Coronary artery (tissue), 2 donors: ENCODE measurements at places on chromosomes 11 and 22.

GRCh38 chr11:8003187-8003586, 16.1 kb downstream of the EIF3F start:
- no peak for DNase-seq

GRCh38 chr11:72580642-72580950, 93.6 kb downstream of the PDE2A start:
- DNase-seq: peak; percentile 63

DNA sequence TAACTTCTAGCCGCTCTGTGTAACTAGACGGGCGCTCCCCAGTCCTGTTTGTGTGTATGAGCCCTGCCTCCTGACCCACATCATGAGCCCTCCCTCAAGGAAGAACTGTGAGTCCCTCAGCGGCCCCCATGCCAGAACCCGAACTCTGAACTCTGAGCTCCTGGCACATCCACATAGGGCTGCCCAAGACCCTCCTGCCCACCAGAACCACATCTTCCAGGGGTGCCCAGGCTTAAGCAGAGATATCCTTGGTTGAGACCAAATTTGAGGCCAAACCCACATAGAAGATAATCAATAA, 3.0 kb downstream of the TRIM29 start:
- no peak for DNase-seq

DNA sequence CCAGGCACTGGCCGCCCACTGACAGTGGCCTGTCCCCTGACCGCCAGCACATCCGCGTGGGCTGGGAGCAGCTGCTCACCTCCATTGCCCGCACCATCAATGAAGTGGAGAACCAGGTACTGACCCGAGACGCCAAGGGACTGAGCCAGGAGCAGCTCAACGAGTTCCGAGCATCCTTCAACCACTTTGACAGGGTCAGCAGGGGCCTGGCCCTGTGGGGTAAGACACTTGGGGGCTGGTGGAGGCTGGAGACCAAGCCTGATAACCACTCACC, 6.5 kb downstream of the CTSF start:
- DNase-seq: no peak

- DNase-seq: peak; percentile 88
These were observed 874 bp downstream of the ZFTA start for GRCh38 chr11:63767565-63768236.

DNA sequence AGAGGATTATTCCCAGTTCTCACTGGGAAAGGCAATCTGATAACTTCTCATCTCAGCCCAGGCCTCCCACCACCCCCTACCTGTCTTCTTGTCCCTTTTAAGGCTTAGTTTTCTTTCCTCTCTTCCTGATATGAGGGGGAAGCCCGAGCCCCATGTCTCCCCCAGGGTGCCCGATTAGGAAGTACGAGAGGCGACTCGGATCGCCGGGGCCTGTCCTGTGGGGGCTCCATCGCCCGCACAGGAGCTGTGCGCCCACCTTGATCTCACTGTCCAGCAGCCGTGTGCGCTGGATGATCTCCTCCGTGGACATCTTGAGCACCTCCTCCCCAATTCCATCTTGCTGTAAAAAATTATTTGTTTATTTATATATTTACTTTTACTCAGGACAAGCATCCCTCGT, 628 bp downstream of the PSMC3 start:
- no peak for DNase-seq

DNA sequence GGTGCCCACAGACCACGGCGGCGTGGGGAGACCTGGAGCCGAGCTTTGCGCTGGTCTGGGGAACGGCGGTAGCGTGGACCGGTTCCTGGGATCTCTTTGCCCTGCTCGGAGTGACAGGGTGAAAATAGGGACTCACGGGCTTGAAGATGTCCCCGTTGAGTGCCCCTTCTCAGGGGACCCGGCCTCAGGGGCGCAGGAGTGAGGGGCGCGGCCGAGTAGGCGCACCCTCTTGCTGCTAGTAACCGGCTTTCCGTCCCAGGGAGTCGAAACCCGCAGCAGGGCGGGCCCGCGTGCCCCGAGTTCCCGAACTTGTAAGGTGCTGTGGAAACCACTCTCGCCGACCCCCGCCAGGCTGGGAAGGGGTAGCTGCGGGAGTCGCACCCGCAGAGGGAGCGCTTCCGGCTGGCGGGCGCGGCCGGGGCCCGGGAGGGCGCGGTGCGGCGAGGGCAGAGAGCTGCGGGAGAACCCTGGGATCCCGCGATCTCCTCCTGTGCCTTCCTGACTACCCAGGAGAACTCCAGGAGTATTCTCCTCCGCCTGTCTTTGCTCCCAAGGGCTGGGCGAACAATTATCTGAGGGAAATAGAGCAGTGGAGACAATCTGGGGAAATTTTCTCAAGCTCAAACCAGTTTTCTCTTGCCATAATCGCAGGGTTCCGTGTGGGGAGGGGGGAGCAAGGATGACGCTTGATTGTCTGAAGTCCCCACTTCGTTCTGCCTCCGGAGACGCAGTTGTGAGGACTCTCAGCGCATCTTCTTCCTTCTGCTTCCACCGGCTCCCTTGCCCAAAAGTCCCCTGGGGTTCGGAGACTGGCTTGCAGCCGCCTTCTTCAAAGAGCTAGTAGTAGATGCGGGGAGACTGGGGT, 666 bp downstream of the NELL1 start:
- no peak for DNase-seq

DNA sequence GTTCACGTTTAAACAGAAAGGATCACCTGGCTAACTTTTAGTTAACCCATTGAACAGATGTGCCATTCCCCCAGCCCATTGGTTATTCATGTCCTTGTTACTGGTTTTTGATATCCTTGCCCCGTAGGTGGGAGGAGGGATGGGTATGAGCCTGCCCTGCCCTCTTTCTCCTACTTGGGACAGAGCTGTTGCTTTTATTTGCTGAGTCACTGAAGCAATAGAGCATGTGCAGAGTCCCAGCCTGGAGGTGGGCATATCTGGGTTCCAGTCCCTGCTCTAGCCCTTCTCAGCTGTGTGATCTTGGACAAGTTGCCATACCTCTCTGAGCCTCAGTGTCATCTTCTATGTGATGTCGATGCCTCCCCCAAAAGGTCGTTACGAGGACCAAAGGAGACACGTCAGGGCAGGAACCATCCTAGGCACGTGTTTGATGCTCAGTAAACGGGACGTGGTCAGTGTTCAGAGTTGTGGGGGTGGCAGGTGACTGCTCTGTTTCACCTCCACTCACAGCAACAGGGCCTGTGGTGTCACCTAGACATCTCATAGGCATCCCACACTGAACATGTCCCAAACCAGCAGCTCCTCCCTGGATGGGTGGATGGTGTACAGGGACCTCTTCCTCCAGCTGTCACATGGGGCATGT, 61.0 kb downstream of the BMAL1 start:
- DNase-seq: no peak

GRCh38 chr11:115848611-115849010, 344.4 kb upstream of the CADM1 start:
- DNase-seq: no peak

- peak; percentile 31 for DNase-seq
These were observed 273.3 kb downstream of the BUD13 start for GRCh38 chr11:116499396-116500003.

- DNase-seq: no peak
These were observed 111.8 kb downstream of the CCDC81 start for GRCh38 chr11:86486261-86487030.

- DNase-seq: no peak
These were observed 627.3 kb downstream of the METTL15 start for GRCh38 chr11:28735511-28735910.

DNA sequence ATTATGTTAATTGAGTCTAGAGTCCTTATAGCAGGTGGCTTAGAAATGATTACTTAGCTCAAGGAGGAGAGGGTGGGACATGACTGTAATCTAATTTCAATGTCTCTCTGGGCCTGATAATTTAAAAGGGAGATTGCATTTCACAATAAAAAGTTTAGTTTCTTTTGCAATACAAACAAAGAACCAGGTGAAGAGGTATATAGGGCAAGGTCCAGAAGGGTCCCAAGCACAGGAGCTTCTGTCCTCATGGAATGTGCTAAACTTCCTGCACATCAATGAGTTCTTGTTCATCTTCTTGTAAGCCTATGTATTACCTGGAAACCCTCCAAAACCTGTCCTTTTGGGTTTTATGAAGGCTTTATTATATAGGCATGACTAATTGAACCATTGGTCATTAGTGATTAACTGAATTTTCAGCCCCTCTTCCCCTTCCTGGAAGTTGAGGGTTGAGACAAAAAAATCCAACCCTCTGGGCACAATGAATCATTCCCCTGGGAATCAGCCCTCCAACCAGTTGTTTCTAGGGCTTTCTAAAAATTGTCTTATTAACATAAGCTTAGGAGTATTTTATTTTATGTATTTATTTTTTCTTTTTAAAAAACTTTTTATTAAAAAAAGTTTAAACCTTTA, 37.6 kb downstream of the MS4A2 start:
- no peak for DNase-seq

DNA sequence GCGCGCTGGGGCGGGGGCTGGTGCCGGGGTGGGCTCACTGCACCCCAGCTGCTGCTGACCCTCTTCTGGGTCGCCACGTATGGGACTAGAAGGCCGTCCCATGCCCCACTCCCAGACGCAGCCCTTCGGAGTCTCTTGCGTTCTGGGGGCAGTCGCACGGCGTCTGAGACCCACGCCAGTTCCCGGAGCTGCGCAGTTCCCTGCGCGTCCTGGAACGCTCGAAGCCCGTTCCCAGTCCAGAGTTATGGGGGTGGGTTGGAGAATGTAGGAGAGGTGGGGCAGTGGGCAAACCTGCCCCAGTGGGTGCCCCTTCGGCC, 375 bp downstream of the LAYN start:
- DNase-seq: no peak

DNA sequence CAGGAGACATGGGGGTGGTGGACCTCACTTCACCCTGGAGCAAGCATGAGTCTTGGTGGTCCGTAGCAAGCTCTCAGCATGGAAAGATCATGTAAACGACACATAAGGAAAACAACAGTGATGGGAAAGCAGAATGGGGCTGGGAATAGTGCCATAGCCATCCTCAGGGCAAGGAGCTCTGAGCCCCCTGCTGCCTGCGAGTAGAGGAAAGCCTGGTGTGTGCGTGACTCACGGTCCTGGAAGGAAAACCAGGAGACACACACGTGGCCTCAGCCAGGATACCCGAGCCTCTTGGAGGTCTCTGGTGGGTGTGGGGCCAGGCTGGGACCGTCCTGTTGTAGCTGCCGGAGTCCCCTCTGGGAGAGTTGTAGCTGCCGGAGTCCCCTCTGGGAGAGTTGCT, 12.4 kb downstream of the SHANK3 start:
- DNase-seq: no peak

GRCh38 chr11:41110527-41110926, 348.9 kb downstream of the LRRC4C start:
- no peak for DNase-seq

- DNase-seq: no peak
These were observed 864 bp upstream of the USP28 start for GRCh38 chr11:113876074-113876797.

DNA sequence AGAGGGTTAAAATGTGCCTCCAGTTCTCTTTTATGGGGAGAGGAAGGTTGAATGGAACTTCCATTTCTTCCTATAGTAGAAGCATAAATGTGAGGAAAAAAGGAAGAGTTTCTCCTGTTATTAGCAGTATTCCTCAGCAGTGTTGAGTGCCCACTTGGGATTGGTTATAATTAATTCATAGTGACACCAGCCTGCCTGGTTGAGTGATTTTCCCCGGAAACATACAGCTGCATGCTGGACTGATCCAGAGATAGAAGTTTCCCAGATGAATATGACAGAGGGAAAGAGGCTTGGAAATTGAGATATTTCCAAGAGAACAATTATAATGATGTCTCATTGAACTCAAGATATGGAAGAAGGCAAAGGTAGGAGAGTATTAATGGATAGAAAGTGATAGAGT, 28.3 kb downstream of the RAB39A start:
- no peak for DNase-seq

DNA sequence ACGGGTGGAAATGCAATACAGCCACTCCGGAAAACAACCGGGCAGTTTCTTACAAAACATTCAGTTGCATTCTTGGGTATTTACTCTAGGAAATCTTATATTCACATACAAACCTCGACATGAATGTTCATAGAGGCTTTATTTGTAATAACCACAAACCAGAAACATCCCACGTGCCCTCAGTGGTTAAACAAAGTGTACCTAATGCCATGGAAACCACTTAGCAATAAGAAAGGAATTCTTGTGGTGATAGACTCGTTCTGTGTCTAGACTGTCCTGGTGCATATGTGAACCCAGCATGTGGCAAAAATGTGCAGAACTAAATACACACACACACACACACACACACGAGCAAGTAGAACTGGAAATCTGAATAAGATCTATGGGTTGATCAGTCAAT, 1073.3 kb downstream of the TBC1D22A start:
- DNase-seq: no peak

DNA sequence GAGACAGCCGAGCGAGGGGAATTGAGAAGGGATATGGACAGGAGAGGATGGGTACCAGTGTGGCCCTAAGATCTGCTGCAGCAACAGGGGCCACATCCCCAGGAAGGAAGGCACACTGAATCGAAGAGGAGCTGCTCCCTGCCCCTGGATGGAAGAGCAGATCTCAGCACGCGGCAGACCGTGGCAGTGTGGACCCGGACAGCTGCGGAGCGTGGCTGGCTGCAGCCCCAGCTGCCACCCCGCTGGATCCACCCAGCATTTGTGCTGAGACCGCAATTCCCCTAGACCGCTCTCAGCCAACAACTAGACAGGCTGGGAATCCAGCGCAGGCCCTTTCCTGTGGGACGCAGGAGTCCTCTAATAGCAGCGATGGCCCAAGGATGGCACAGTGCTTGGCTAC, 94.7 kb downstream of the NECTIN1 start:
- no peak for DNase-seq

DNA sequence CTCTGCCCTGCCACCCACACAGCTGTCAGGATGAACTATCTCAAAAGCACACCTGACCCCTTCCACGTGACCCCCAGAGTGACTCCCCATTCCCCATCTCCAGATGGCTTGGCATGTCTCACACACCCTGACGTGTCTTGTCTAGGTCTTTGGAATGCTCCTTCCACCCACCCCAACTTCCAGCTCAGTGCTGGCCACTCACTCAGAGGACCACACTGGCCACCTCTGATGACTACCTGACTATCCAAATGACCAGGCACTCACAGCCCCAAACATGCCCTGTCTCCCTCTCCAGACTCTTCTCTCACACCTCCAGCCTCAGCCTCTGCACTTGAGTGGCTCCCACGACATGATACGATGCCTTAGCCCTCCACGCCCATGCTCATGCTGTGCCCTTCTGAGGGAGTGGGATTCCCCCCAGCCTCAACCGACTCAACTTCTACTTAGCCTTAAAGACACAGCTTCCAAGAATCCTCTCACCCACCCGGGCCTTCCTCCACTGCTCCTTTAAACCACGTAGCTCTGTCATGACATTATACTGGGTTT, 259.4 kb downstream of the BUD13 start:
- DNase-seq: peak; percentile 47

- DNase-seq: no peak
These were observed 32.1 kb downstream of the RAB30 start for GRCh38 chr11:83039566-83039965.

- DNase-seq: no peak
These were observed 4.8 kb upstream of the EMID1 start for GRCh38 chr22:29200901-29201300.

DNA sequence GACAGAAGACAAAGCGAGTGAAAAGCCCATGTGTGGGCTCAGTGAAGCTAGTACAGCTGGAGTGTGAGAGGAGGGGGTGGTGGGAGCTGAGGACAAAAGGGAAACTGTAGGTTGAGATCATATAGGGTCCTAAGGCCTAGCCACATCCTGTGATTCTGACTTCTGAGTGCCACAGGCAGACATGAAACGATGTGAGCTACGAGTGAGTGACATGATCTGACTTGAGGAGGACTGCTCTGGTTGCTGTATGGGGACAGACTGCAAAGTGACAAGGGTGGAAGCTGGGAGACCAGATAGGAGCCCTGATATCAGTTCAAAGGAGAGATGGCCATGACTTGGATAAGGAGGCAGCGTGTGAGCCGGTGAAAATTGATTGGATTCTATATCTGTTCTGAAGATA, 85.4 kb downstream of the MICAL2 start:
- DNase-seq: no peak
